ENCODE measurements at places on chromosomes 4 and X.
A peak's percentile ranks its signal among the peaks of the same experiment; 100 is the strongest.

DNA sequence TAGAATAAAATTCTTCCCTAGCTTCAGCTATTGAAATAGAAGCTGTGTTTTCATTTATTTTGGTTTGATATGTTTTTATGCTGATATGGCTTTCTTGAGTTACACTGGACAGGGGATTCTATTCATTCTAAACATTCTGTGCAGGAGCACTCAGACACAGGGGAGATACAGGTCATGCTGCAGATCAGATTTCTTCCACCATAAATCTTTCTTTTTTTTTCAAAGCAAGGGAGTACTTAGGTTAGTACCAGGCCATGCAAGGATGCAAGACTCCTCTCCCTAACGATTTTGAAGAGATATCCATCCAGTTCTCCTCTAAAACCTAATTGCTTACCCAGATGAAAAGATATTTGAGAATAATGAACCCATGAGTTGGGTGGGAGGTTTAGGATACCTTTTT is 21.4 kb downstream of the ETDC start:
- DNase-seq, result no peak

DNA sequence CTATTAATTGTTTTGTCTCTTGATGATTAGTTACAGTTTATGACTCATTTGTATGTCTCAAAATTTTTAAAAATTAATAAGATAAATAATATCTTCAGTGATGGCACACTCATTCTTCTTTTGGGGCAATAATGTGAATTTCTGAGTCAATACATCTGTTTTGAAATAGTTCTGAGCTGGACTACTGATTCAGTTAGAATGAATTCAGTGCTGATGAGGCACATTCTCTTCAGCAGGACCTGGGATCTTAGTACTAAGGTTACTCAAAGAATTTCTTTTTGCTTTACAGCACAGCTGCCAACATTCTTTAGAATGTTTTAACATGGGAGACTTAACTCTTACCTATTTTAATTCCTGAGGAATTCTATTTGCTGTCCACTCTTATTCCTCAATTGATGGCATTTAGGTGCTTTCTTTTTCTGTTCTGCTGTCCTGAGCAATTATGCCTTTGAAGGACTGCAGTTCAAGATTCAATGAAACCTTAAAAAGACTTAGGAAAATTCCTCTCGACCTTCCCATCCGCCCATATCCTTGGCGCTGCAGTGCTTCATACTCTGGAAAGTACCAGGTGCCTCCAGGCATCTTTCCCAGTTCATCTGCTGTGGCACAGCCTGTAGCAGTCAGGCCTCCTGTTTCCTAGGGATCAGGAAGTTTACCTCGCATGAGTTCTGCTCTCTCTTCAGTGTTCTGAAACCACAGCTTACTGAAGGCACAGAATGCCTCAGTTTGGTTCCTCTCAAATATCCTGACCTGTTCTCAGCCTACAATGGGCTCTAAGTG is 213.7 kb downstream of the FSTL5 start:
- no peak for DNase-seq

- peak; percentile 11 for DNase-seq
Observed at GRCh38 chrX:124863303-124863702, 456.4 kb upstream of the TEX13C start.

GRCh38 chr4:108619372-108620100 is 840 bp upstream of the RPL34 start:
- DNase-seq, result no peak

- peak; percentile 58 for DNase-seq
Observed at GRCh38 chrX:121000589-121000988, 15.0 kb upstream of the CT47A1 start.

GRCh38 chr4:30901461-30902451 is 181.6 kb downstream of the PCDH7 start:
- no peak for DNase-seq

GRCh38 chr4:71550220-71551165 is 211.7 kb downstream of the SLC4A4 start:
- peak; percentile 9 for DNase-seq

DNA sequence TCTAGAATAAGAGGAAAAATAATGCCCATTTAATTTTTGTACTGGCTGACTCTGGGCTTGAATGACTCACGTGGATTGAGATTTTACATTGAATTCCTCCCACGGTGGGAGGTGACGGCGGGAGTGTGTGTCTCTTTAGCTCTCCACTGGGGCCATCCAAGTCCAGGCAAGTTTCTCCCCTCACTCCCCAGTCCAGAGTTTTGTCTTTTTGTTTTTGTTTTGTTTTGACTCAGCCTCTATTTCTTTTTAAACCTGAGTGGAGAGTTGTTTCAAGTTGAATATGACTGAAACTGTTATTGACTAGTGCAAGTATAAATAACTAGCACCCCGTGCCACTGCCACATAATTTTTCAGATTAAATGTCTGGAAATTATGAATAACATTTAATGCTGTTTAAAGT is 13.6 kb downstream of the CHST7 start:
- DNase-seq, result no peak

- no peak for DNase-seq
Observed at GRCh38 chrX:12977761-12978204, 2.9 kb downstream of the TMSB4X start.

DNA sequence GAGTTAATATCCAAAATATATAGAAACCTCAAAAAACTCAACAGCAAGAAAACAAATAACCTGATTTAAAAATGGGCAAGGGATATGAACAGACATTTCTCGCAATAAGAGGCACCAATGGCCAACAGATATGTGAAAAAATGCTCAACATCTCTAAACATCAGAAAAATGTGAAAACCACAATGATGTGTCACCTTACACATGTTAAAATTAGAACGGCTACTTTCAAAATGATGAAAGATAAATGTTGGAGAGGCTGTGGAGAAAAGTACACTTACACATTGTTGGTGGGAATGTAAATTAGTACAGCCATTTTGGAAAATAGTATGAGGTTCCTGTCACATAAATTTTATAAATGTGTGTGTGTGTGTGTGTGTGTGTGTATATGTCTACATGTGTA is 731.3 kb downstream of the DMD start:
- DNase-seq, result no peak

- DNase-seq, result no peak
Observed at GRCh38 chr4:117610706-117611308, 423.5 kb upstream of the NDST3 start.

DNA sequence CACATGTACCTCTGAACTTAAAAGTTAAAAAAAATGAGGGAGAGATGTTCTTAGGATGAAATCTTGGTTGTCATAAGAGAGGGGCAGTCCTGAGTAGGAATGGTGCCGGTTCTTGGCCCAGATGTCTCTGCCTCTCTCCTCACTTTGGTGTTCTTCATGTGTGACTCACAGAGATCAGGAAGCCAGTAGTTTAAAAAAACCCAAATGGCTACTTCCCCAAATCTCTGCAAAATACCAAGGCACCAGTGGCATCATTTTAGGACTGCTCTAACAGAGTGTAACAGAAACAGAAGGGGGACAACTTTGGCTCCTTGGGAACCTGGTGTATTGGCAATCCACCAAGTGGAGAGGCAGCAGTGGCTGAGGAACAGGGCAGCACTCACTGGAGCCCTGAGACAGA is 116.8 kb downstream of the SCD5 start:
- DNase-seq, result no peak

DNA sequence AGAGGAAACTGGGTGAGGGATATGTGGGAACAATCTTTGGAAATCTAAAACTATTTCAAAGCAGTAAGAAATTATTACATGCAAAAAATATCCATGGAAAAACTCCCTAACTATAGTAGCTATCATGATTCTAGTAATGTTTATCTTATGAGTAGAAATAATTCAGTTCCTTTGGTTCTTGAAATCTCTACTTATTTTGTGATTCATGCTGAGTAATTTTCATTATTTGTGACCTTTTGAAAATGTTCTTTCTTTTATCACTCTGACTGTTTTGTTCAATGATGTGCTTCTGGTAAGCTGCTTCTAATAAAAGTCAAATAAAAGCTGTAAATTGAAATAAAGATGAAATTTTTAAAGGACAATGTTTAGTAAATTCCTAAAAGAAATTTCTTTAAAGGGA is 40.4 kb upstream of the MAGEB10 start:
- DNase-seq, result no peak

- DNase-seq, result peak; percentile 46
Observed at GRCh38 chr4:92270908-92271307, 32.9 kb upstream of the GRID2 start.

- DNase-seq, result peak; percentile 15
Observed at GRCh38 chrX:47662144-47662657, 3.2 kb upstream of the UXT start.

DNA sequence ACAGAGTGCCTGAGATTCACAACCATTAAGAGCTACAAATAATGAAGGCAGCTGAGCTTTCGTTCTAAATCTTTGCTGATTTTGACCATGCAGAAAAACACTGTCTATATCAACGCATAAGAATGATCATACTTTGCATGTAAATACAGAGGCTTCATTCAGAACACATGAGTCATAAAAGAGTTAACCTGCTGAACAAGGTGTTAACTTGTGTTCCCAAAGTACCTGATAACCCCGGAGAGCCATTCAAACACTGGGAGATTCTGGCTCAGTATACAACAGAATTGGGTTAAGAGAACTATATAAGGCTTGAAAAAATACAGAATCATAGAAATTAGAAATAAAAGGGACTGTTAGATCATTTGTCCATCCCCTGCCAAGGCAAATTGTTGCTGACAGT is 964.3 kb upstream of the TENM3 start:
- DNase-seq, result no peak

- no peak for DNase-seq
Observed at GRCh38 chr4:16641971-16642370, 256.5 kb downstream of the LDB2 start.

DNA sequence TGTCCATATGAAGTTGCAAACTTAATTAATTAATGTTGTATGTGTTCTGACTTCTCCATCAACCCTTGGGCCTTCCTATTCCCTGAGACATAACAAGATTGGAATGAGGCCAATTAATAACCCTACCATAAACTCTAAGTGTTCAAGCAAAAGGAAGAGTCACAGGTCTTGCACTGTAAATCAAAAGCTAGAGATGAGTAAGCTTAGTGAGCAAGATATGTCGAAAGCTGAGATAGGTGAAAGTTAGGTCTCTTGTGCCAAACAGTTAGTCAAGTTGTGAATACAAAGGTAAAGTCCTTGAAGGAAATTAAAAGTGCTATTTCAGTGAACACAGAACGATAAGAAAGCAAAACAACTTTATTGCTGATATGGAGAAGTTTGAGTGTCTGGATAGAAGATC is 58.2 kb upstream of the GPRIN3 start:
- DNase-seq, result no peak

- no peak for DNase-seq
Observed at GRCh38 chrX:5314148-5314547, 914.5 kb downstream of the NLGN4X start.

DNA sequence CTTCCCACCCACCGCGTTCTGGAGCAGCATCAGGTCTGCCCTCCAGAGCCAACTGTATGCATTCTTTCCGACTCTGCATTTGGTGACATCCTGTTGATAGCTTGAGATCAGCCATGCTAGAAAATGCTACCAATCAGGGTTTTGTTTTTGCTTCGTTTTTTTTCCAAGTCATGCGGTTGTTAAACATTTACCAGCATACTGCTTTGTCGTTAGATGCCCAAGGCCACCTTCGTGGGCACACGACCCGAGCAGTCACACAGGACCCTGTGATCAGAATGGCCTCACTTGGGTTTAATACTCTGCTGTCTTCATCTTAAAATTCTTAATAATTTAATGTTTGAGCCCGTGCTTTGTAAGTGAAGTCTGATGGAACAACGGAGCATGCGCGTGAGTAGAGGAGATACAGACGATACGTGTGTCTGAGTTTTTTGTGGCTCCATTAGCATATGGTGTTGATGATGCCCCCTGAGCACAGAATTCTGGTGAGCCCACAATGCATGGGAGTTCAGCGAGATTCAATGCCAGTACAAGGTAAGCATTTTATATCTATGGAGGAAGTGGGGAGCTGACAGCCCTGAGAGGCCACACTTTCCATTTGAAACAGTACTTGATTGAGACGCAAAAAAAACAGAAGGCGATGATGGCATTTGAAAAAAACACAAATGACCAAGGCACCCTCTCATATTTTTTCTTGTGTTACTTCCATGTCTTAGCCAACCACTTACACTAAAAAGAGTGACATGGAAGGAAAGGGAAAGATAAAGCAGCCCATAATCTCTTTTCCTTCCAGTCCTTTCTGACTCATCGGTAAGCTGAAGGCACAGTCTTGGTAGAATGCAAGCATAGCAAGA is 323.6 kb downstream of the BCOR start:
- peak; percentile 83 for DNase-seq

- peak; percentile 60 for DNase-seq
Observed at GRCh38 chr4:14906805-14907204, 95.5 kb upstream of the CPEB2 start.

- DNase-seq, result no peak
Observed at GRCh38 chrX:24444645-24445044, 20.4 kb upstream of the PDK3 start.

GRCh38 chrX:72305286-72306084 is at the start of gene CITED1:
Gene CITED1 (minus strand): TSS chrX:72305914. CDS start chrX:72302869, 3,045 bp downstream.
- DNase-seq, result peak; percentile 54

DNA sequence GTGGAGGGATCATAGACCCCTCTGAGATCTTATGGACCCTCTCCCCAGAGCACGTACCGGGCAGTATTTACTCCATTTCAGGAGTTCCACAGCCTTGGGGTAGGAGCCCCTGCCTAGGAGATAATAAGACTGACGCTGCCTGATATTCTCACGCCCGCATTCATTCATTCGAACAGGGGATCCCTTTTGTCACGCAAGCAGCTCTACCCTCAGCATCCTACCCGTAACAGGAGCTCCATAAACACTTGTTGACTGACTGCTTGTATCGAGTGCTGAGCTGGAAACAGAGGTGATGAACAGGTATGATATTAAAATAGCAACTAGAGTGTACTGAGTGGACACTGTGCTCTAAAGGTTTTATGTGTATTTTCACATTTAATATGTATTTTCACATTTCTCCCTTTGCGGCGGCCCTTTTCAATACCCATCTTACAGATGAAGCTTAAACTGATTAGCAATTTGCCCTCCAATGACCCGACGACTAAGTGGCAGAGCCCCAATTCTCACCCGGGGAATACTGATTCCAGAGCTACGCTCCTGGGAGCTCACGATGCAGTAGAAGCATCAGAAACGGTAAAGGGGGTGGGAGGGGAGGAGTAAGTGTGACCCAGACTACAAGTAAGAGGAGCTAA is 888 bp downstream of the RAB28 start:
- DNase-seq, result peak; percentile 69

All from DMS53 (cell line).